ENCODE measurements at places on chromosomes 4 and X.

- no peak for DNase-seq
Observed at GRCh38 chrX:51158231-51158630, 174.4 kb upstream of the NUDT10 start.

- no peak for DNase-seq
Observed at GRCh38 chrX:22686138-22686541, 313.6 kb upstream of the DDX53 start.

DNA sequence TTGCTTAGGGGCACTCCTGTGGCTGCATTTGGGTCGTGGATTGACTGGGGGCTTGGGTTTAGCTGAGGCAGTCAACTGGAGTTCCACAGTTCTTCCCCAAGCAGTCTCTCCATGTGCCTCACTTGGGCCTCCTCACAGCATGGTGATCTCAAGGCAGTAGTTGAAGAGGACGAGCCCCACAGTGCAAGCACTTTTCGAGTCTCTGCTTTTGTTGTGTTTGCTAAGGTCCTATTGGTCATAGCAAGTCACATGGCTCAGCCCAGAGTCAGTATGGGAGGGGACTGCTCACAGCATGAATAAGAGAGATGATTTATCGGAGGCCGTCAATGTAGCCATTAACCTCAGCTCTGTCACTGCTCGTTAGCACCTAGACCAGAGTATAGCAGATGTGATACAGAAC, 29.7 kb downstream of the BMX start:
- DNase-seq = no peak

GRCh38 chr4:149441338-149441737, 374.3 kb downstream of the IQCM start:
- no peak for DNase-seq

- no peak for DNase-seq
Observed at GRCh38 chrX:124257924-124258702, 74.3 kb upstream of the TEX13D start.

All from T-helper 17 cell (primary cell).